Activated T-cell treated with anti-CD3 and anti-CD28 coated beads for 1 hour (primary cell): ENCODE measurements at places on chromosomes 5 and 9.

DNA sequence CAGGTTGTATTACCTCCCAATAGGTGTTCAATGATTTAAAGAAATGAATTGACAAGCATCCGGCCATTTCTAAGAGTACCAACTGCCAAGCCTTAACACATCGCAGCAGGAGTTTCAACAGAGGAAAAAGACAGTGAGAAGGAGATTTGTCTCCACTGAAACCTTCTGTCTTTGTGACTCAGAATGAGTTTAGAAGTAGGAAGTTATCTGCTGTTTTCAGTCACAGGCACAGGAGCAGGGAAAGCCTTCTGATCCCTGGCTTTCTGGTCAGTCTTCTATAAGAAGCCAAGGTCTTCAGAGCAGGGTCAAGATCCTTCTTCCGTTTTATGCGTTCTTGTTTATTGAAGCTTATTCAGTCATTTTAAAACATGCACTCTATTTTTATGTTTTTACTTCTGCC is 390.7 kb upstream of the PCSK5 start:
- DNase-seq, result no peak

GRCh38 chr5:78387468-78388153 is 27.2 kb downstream of the SCAMP1 start:
- DNase-seq, result no peak

DNA sequence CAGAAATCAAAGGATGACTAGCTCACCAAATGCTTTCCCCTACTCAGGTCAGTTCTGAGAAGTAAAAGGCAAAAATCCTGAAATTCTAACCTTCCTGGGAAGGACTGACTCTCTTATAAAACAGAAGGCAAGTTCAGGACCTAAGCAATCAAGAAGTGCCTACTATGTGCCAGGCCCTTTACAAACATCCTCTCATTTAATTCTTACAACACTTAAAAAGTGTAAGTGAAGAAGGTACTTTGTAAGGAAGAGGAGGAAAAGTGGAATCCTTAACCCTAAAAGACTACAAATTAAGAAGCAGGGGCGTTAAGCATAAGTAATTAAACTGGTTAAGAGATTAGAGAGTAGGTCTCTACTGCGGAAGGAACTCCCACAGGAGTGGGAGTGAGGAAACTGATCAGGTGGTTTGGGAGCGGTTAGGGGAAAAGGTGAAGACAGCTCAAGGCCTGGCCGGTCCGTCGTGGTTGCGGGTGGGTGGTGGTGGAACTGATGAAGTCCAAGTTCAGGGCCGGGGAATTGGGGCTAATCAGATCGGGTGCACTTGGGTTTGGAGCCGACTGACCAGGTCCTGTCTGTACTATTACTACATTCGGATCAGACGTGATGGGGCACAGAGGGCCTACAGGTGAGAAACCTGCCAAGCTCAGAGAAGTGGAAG is 839 bp downstream of the MED27 start:
- no peak for DNase-seq

DNA sequence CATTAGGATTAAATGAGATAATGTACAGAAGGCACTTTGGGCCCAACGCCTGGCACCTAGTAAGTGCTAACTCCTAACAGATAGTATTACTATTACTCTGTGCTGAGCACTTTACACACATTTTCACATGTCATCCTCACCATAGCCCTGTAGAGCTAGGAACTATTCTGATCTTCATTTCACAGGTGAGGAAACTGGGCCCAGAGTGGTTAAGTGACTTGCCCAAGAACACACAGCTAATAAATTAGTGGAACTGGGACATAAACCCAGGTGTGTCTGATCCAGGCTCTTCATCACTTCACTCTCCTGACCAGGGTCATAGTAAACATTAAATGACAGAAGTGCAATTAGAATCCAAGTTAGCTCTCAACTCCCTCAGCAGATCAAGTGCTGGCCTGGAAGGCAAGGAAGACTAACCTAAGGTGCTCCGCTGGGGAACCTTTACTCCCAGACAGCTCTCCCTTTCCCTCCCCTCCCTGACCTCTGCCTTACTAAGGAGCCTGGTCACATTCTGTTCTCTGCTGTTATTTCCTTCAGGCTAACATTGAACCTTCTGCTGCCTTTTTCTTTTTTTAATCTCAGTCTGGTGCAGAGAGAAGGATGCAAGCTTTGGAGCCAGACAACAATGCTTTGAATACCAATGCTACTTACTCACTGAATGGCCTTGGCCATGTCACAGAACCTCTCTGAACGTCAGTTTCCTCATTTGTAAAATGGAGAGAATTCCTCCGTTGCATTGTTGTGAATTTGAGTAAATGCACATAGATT is 4.1 kb upstream of the ADRA1B start:
- DNase-seq, result no peak

DNA sequence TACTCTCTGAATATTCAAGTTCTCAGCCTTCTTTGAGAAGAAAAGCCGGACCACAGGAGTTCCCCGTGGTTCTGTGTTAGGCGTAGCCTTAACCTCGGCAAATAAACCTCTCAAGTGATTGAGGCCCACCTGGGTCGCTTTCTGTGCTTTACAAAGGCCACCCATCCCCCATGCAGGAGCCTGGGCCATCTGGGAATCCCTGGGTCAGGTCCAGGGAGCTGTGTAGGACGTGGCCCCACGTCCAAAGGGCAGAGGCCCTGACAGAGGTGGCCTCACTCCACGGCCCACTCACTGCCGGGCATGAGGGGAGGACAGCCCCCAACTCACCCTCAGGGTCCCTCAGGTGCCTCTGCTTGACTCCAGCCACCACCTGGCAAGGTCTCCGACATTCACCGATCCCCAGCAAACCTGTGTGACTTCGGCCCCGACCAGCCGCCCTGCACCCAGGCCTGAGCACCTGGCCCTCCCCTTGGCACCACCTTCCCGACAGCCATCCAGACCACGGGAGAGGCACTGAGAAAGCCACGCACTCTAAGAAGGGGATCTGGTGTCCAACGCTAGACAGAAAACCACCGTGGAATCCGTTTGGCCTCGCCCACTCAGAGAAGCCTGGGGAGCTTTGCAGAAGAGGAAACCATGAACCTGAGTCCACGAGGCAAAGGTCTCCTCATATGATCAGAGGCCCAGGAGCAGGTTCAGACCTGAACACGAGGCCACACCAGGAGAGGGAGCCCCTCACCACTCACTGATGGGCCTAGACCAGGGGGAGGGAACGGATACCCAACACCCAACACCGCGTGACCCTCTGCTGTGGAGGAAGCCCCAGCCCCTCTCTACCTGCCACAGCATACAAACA is 4.5 kb downstream of the SLC12A7 start:
- DNase-seq, result no peak

DNA sequence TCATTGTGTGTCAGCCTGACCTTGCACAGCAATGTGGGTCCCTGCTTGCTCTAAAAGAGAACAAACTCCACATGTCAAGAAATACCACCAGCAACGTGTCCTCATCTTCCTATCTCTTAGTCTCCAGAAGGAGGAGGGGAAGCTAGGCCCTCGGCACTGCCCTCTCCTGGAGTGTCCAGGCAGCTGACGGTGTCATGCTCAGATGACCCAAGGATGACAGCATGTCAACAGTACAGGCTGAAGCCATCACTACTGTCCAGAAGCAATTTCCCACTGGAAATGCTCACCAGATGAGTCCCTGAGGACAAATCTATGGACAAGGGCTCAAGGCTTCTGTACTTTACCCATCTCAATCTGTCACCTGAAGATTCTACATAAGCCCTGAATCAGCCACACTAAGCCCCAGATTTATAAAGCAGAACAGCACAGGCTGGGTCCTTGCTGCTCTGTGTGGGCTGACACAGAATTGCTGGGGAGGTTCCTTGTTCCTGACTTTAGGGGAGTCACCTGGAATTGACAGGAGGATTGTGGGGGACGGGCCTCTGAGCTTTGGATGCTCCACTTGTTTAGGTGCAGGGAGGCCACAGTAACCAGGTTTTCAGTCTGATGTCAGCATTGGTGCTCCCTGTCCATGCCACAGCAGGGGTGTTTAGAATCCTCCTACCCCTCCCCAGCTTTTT is 210.2 kb downstream of the DAB2IP start:
- no peak for DNase-seq

DNA sequence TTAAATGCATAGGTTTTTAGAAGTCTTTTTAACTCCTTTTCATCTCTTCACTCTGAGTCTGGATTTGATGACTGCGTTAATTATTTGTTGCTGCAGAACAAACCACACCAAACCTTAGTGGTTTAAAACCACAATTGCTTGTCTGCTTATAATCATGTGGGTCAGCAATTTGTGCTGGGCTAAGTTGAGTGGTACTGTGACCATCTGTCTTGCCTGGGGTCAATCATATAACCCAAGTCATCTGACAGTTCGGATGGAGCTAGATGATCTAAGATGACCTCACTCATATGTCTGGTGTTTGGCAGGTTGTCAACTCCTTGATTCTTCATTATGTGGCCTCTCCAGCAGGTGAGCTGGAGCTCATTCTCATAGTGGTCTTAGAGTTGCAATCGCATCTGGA is 219.1 kb upstream of the ELAVL2 start:
- DNase-seq, result no peak

- DNase-seq, result no peak
These were observed 4.4 kb downstream of the ST8SIA4 start for GRCh38 chr5:100898504-100899346.

- peak; percentile 74 for DNase-seq
These were observed 849 bp upstream of the MGAT1 start for GRCh38 chr5:180803181-180804128.

GRCh38 chr5:19619571-19619970 is 368.4 kb downstream of the CDH18 start:
- no peak for DNase-seq

DNA sequence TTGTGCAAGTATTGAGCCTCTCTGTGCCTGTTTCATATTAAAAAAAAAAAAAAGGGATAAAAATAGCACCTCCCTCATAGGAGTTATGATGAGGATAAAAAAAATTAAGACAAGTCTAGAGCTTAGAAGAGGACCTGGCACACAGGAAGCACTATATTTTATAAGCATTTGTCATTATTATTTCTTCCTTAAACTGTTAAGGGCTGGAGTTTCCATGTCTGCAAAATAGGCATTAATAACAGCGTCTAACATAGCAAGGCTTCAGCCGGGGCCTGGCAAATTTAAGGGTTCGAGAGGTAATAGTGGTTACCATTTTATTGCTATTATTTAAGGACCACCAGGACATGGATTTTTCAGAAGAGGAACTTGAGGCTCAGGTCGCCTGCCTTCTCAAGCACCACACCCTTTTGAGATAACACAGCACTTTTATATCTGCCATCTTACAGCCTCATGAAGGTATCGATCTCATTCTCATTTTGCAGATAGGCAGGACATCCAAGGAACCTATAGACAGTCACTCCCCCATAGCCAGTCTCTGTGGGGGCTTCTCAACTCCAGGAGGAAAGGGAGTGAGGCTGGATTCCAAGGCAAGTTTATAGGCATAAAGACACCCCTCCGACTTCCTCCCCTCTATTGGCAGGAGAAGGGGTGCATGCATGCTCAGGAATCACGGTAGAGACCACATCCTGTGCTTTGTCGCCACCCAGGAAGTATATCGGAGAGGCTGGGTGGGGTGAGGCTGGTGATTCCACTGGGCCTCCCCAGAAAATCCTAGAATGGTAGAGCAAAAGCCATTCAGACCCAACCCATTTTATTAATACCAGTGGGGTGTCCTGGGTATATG is 2.4 kb downstream of the ANXA6 start:
- peak; percentile 50 for DNase-seq

DNA sequence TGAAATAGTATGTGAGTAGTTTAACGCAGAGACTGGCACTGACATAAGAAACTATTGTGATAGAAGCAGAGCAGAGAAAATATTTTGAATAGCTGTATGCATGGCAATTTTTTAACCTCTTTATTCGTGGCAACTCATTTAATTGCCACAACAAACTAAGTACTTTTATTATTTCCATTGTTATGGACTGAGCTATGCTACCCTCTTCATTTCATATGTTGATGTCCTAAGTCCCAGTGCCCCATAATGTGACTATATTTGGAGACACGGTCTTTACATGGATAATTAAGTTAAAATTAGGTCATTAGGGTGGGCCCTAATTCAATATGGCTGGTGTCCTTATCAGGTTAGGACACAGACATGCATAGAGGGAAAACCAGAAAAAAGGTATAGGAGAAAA is 86.1 kb upstream of the PRSS3 start:
- no peak for DNase-seq

GRCh38 chr9:110049699-110050450 is 158.1 kb downstream of the C9orf152 start:
- no peak for DNase-seq

- no peak for DNase-seq
These were observed 85.9 kb upstream of the FSTL4 start for GRCh38 chr5:133698259-133698554.

- no peak for DNase-seq
These were observed at the start of gene C5orf52 for GRCh38 chr5:157670662-157671591. Gene C5orf52 (plus strand): TSS chr5:157671533. CDS start chr5:157671615, 82 bp downstream.
